HFFc6 (cell line): ENCODE measurements at places on chromosomes 2 and 18.

- DNase-seq = peak; percentile 8
These were observed 115.1 kb downstream of the NAB1 start for GRCh38 chr2:190763901-190764514.

GRCh38 chr2:55782528-55783173 is 89.0 kb upstream of the PNPT1 start:
- no peak for DNase-seq

DNA sequence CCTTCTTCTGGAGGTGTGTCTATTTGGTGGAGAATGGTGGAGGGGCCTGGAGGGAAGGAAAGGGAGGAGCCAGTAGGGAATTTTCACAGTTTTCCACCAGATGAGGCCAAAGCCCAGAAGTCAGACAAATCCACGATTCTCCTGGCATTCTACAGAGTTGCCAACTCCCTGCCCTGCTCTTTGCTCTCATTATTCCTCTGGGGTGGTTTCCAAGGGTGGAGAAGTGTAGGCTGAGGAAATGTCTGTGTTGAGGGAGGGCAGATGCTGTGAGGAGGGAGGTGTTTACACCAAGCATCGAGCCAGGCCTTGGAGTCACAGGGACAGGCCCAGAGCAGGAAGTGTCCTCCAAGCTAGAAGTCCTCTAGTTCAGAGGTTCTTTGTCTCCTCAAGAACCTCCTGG is 124.1 kb upstream of the LGALSL start:
- DNase-seq = peak; percentile 7

GRCh38 chr2:192327576-192327975 is 132.8 kb upstream of the TMEFF2 start:
- DNase-seq = no peak

DNA sequence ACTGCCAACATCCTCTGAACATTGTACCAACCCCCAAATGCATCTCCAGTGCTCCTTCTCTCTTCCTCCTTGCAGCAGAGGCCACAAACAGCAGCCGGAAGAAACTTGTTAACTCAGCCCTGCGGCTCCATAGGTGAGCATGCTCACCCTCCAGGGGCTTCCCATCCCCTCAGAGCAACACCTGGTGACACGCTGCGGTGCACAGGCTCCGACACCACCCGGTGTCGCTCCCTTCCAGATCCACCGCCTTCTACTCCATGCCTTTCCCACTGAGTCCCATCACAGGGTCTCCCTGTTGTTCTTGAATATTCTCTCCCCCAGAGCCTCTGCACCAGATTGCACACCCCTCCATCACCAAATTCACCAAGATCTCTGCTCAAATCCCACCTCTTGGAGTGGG is 171.5 kb upstream of the FHL2 start:
- DNase-seq = no peak

DNA sequence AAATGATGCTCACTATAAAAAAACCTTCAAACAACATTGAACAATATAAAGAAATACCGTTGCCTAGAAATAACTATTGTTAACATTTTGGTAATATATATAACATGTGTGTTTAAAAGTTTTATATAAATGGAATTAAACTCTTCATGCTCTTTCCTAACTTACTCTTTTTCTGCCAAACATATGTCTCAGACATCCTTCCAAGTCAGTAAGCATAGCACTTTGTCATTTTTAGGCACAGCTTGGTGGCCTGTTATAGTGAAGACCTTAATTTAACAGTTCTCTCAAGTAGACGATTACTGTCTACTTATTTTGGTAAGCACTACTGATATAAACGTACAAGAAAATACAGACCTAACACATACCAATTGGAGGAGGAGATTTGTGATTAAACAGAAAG is 23.9 kb downstream of the ABCG5 start:
- DNase-seq = no peak

DNA sequence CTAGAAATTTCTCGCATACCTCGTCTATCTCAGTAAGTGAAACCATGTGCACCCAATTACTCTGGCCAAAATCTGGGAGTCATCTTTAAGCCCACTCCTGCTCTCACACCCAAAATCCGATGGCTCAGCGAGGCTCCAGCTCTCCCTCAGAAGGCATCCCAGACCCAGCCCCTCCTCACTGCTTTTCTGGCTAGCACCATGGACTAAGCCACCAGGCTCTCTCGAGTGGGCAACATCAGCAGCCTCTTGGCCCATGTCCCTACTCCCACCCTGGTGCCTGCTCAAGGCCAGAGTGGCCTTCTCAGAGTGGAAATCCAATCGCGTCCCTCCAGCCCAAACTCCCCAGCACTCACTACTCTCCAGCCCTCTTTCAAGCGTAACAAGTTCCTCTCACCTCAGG is 27.2 kb downstream of the TNS1 start:
- DNase-seq = no peak

DNA sequence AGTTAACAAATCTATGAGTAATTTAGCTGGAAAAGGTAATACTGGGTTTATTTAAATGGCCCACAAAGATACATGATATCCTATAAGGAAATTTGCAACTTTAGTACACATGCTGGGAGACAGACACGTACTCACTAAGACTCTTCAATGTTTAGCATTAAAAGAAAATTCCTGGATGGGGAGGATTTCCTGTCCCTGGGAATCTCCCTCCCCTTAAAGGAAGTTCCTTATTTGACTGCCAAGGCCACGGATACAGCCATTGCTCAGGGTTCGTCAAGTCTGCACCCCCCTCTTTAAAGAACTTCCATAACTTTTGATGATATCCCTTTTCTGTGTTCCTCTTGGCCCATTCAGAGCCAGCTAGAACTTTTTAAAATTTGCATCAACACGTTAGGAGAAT is 267.6 kb downstream of the CD226 start:
- DNase-seq = no peak

DNA sequence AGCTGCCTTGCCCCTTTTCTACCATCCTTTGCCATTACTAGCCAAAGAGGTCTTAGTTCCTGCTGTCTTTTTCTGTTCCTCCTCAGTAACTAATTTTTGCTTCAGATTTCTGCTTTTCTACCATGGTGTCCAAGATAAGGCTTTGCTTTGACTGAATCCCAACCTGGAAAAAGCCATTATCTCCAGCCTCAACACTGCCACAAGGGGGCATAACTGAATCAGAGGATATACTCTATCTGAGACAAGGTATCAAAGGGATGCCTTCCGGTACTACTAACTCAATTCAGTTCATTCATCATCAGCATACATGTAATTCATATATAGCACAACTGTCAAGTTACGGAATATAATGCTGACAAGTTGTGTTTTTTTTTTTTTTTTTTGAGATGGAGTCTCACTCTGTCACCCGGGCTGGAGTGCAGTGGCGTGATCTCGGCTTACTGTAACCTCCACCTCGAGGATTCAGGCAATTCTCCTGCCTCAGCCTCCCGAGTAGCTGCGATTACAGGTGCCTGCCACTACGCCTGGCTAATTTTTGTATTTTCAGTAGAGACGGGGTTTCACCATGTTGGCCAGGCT is 11.4 kb downstream of the OSGEPL1 start:
- DNase-seq = peak; percentile 45

DNA sequence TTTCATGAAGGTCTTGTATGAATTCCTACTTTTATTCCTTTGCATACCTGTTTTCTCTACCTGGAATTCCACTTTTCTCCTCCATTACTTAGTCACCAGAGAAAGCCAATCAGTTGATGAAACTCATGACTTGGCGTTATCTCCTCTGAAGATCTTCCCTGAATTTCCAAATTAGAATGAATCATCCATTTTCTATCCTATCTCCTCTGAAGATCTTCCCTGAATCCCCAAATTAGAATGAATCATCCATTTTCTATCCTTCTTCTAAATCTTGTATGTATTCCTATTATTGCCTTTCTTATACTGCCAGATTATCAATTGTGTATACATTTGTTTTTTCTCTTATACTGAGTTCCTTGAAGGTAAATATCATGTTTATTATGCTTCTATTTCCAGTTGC is 440.4 kb downstream of the CCDC85A start:
- DNase-seq = peak; percentile 28

- DNase-seq = no peak
These were observed 205.5 kb downstream of the DNAH7 start for GRCh38 chr2:195863121-195863520.

GRCh38 chr18:23301972-23302371 is 151.1 kb upstream of the RIOK3 start:
- no peak for DNase-seq

DNA sequence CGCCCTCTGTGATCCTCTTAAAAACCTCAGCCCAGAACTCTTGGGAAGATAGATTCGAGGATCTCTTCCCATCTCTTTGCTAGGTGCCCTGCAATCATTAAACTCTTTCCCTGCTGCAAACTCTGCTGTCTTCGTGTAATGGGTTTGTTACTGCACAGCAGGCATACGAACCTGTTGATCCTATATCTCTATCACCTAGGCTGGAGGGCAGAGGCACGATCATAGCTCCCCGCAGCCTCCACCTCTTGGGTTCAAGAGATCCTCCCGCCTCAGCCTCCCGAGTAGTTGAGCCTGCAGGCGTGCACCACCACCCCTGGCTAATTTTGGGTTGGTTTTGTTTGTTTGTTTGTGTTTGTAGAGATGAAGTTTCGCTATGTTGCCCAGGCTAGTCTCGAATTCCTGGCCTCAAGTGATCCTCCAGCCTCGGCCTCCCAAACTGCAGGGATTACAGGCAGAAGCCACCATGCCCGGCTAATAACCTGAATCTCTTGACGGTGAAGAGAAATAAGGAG is 493 bp upstream of the BBS5 start:
- no peak for DNase-seq

- peak; percentile 79 for DNase-seq
These were observed 3.2 kb downstream of the RAB3GAP1 start for GRCh38 chr2:135055182-135055786.

- DNase-seq = no peak
These were observed 61.7 kb upstream of the TEX51 start for GRCh38 chr2:126836761-126837679.

GRCh38 chr18:36365836-36366775 is 68.6 kb downstream of the FHOD3 start:
- DNase-seq = no peak

DNA sequence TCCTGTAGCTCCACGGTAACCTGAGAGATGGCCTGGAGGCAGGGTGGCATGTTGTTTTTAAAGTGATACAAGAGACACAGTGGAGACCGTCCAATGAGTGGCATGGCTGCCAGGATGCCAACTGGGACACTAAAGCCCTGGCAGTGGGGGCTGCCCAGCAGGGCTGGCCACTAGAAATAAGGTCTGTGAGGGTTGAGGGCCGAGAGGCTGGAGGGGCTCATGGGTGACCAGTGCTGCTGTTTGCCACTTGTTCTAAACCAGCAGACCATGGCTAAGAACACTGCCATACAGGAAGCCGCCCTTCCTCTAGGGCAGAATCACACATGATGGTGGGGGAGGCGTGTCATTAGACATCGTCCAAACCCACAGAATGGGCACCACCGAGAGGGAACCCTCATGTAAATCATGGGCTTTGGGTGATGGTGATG is 71.9 kb downstream of the ALPK2 start:
- no peak for DNase-seq

- DNase-seq = no peak
These were observed 296.6 kb upstream of the CRIM1 start for GRCh38 chr2:36058953-36059352.

GRCh38 chr2:201403880-201404279 is 46.7 kb upstream of the FLACC1 start:
- DNase-seq = peak; percentile 26

- no peak for DNase-seq
These were observed 10.7 kb upstream of the IL1R2 start for GRCh38 chr2:101981066-101981465.

DNA sequence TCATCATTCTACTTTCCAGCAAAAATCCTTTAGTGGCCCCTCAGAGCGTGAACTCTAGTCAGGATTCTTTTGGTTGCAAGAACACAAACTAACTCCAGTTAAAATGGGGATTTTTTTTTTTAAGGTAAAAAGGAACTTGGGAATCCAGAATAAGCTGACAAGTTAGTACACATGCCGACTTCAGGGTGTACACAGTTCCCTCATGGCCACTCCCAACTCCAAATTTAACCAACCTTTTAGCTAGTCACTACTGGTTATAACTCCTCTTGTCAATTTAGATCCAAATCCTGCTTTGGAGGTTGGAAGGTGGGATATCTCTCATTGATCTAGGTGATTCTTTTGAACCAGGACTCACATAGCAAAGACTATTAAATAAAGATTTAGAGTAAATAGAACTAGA is 5.0 kb upstream of the PGAP1 start:
- no peak for DNase-seq

DNA sequence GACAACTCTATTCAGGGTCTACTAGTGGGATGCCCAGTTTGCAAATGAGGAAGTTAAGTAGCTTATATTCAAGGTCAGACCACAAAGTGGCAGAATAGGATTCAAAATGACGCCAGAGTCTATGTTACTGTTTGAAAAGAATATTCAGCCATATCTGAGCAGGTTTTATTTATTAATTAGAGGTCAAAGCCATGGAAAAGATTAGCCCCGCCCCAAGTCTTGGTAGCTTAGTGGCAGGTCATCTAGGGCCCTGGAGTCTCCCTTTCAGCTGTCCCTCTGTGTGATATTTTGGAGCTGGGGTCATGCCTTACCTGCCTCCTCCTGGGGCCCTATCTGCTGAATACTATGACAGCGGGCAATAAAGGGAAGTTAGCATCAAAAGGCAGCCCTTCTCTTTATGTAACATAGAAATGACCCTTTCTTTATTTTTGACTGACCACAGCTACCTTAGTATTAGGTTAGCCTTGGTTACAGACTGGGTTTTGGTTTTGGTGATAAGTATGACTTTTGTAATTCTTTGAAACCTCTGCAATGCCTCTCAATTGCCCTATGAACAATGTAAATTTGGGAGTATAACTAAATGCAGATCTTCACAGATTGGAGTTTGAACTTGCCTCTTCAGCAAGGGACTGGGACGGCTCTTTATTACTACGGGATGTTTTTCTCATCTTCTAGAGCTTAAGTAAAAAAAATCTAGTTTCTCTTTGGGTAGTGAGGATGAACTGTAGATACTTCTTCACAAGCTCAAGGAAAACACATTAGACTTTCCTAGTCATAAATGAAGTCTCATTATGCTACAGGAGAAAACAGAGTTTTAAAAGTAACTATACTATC is 153.0 kb upstream of the ITGA4 start:
- no peak for DNase-seq

DNA sequence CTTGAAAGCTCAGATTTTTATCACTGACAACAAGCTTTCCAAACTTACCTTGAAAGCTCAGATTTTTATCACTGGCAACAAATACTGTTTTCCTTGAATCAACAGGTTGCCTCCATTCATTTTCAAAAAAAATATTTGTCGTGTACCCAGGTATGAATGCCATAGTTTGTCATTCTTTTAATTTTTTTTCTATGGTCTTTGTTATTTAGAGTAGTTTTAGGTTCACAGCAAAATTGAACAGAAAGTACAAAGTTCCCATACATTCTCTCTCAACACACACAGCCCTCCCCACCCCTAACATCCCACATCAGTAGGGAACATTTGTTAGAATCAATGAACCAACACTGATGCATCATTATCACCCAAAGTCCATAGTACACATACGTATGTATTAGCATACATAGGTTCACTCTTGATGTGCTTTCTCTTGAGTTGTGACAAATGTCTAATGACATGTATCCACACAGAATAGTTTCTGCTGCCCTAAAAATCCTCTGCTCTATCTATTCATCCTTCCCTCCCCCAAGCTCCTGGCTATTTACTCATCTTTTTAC is 25.9 kb downstream of the WDR33 start:
- no peak for DNase-seq

GRCh38 chr2:98736464-98736889 is 5.5 kb upstream of the MGAT4A start:
- no peak for DNase-seq

- DNase-seq = no peak
These were observed 190.4 kb upstream of the HDAC4 start for GRCh38 chr2:239590995-239591915.
